Uterus (tissue), 4 donors: ENCODE measurements at places on chromosomes 12 and 14. TPM values are rescaled to one million over a fixed set of nuclear protein-coding genes. Genes with fewer than 3 reads are reported as not detected.

DTX1 gene
- 2.4 TPM for total RNA-seq

RNASE12 gene
- total RNA-seq: not detected

CCDC197 gene
- not detected for total RNA-seq

YAF2 gene
- 69.7 TPM for total RNA-seq

PYGL gene
- 44.4 TPM for total RNA-seq

C12orf60 gene
- total RNA-seq: 1.1 TPM

DNA sequence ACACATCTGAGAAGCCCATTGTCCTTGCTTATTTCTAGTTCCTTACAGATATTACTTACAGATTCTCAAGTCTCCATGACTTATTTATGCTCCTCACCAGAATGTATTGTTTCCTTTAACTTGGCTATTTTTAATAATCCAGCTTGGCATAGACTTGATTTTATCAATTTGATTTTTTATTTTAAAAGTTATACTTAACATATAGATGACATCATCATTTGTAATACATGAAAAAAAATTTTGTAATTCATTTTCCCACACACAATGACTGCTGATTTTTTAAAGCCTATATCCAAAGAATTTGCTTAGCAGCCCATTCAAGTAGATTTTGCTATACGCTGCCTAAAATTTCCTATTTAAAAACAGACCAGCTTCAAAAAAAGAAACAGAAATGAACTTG, 39.8 kb downstream of the PTPRR start:
- DNase-seq: no peak

DNA sequence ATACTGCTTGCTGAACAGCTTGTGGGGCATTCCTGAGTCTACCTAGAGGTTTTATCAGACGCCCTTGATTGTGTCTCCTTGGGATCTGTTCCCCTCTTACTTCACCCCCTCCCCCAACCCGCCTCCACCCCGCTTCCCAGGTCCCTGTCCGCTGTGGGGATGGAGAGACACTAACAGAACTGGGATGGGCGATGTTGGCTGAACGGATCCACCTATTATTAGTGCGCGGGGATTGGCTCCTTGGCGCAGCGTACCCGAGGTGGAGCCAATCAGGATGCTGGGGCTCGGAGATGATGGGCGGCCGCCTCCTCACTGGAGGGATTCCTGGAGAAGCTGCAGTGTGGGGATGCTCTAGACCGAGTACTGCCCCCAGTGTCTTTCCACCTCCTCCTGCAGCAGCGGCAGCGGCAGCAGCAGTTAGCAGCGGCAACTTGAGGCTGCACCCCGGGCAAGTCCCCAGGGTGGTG, at the start of gene SYT1:
SYT1 (plus strand) TSS at position 372 of the 467 bp plus-strand sequence.
- peak; percentile 76 for DNase-seq

DNA sequence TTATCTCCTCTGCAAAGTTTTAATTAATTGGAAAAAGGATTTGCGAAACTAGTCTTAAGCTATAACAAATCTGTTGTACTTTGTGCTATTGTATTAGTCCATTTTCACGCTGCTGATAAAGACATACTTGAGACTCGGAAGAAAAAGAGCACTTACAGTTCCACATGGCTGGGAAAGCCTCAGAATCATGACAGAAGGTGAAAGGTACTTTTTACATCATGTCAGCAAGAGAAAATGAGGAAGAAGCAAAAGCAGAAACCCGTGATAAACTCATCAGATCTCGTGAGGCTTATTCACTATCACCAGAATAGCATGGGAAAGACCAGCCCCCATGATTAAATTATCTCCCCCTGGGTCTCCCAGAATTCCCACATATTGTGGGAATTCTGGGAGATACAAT, 118.1 kb upstream of the PRKD1 start:
- DNase-seq: no peak

DNA sequence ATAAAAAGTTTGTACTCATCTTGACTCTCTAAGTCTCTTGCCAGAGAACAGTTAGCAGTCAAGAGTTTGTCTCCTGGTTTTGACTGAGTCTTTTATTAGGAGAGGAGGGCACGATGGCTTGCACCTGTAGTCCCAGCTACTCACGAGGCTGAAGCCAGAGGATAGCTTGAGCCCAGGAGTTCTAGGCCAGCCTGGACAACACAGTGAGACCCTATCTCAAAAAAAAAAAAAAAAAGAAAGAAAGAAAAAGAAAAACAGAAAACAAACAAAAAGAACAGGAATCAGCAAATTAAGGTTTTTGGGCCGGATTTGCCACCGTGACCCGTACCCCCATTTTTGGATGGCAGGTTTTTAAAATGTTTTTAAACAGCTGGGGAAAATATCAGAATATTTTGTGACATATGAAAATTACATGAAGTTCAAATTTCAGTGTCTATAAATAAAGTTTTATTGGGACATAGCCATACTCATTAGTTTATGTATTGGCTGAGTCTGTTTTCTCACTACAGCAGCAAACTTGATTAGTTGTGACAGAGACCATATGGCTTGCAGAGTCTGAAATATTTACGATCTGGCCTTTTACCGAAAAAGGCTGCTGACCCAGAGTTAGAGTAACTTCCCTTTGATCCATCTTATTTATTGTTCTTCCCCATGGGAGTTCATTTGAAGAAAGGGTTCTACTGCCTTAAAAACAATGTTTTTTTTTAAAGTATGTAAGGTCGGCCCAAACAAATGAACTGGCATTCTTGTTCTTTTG, 31.2 kb downstream of the VEZT start:
- peak; percentile 30 for DNase-seq

DNA sequence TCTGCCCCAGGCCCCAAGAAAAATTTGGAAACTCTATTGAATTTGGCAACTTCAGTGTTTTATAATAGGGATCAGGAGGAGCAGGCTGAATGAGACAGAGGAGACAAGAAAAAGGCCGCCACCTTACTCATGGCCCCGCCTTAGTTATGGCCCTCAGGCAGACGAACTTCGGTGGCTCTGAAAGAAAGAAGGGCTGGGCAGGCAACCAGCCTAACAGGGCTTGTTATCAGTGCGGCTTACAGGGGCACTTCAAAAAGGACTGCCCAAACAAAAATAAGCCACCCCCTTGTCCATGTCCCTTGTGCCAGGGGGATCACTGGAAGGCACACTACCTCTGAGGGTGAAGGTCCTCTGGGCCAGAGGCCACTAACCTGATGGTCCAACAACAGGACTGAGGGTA, 146.3 kb upstream of the ATF7IP start:
- DNase-seq: no peak

DNA sequence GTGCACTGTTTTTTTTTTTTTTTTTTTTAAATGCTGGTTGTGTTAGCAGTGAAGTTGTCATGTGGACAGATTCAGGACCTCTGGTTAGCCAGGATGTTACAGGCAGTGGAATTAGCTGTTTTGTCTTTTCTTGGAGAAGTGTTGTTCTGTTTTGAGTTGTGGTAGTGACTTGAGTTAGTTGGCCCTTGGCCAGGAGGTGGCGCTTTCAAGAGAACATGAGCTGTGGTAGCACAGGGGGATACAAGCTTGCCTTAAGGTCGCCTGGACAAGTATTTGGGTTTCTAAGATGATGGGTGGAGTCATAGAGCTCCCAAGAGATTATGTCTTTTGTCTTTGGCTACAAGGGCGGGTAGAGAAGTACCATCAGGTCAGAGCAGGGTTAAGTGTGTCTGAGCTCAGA, 33.3 kb upstream of the CCDC198 start:
- no peak for DNase-seq

DNA sequence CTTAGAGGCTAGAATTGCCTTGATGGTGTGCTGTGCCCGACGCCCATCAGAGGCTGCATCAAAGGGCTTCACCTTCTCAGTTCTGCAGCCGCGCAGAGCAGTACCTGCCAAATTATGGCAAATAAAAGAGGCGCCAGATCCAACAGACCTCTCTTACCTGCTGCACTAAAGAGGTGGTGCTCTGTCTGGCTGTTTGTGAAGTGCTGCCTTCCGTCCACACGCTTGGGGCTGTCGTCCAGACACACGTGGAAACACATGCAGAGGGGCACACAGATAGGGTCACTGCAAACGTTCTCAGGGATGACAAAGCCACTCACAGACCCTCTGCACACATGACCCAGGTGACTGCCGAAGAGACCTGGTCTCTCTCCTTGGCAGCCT, 617.5 kb downstream of the VRK1 start:
- no peak for DNase-seq

GRCh38 chr14:35992816-35993683, 166.9 kb downstream of the BRMS1L start:
- no peak for DNase-seq

GRCh38 chr14:99479906-99480869, at the start of gene SETD3:
Gene SETD3 (minus strand): TSS chr14:99480859. CDS start chr14:99465805, 15,054 bp downstream.
- peak; percentile 51 for DNase-seq

DNA sequence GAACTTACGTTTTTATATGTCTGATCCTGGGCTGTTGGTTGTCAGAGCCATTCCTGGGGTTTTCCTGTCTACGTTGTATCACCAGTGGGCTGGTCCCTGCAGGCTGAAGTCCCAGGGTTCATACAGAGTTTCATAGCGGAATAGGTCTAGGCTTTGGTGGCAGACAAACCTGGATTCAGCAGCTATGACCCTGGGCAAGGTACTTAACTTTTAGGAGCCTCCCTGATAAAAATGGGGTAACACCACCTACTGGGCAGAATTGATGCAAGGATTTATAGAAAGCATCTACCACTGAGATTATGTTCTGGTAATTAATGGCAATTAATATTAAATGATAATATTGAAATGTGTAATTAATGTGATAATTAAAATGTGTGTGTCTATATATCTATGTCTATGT, 141.2 kb downstream of the SYNE2 start:
- DNase-seq: no peak

DNA sequence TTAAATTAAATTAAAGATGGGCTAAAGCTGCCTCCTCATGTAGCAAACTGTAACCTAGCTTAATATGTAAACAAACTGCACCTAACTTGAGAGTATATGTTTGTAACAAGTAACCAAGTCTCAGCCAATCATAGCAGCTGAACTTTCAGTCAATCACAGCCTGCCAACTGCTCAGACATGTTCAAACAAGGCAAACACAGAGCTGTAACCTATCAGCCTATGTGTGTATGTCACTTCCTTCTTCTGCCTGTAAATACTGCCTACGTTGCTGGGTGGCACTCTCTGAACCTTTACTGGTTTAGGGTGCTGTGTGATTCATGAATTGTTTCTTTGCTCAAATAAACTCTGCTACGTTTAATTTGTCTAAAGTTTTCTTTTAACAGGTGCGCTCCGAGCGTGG, 2.9 kb downstream of the SERPINA6 start:
- DNase-seq: no peak

DNA sequence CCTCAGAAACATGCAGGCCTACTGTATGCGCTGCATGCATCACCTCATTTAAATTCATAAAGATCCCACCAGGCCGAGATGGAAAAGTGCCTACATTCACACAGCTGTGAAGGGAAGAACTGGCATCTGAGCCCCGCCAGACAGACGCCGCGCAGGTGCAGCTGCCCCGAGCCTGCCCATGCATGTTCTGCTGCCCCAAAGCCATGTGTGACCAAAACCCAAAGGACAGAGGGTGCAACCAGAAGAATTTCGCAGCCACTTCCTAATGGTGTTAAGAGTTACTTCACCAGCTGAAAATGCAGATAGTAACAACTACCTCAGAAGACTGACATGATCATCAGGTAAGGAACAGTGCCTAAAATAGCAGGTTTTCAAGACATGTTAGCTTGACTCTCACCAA, 13.5 kb upstream of the KRT8 start:
- DNase-seq: no peak

DNA sequence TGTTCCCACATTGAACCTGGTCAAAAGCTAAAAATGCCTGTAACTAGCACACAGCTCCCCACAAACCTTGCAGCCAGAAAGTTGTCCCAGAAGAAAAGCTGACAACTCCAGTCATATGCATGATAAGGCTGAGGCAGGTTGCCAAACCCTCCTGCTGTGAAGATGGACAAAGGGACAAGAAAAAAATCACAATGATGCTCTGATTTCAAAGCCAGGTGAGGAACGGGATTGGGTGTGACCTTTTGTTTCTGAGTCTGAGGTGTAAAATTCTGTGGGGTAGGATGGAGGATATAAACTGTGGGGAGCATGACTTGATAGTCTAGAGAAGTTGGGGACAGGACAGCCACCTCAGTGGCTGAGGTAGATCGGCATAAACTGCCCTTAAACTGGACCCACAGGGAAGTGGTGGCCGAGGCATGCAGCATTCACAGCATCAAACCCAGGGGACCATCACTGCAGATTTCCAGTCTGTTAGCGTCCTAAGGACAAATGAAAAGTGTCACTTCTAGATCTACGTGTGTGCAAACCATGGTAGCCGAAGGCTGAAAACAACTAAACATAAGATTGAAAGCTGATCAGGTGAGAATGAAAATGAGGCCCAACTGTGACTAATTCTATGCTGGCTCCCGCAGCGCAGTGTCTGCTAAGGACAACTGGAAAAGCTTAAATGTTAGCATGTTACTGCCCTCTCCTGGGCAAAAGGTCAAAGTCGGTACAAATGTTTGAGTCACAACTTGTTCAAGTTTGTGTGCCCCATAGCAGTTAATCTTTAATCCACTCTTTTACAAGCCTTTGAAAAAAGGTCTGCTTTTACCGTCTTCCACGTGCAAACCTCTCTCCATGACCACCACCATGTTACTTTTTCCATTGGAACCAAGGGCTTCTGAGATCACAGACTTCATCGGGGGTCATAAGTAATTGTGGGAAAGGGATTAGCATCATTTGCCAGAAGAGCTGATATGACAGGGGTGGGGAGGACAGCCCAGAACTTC, 39.8 kb downstream of the GRIN2B start:
- no peak for DNase-seq

DNA sequence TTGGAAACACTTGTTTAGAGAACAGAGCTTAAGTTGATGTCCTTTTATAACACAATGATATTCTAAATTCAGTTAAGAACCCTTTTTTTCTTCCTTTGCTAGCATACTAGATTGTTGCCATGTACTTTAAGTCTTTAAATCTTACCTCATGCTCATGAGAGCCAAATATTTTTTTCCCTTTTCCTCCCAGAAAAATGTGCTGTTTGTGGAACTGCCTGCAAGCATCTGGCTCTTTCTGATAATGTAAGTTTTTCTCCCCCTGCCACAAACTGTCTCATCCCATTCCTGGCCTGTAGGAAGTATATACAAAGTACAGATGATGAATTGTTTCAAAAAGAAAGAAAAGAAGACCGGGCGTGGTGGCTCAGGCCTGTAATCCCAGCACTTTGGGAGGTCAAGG, 5.3 kb downstream of the RNF212B start:
- no peak for DNase-seq

- DNase-seq: no peak
Measured at GRCh38 chr12:115228434-115228833, 544.5 kb upstream of the TBX3 start.

- peak; percentile 82 for DNase-seq
Measured at GRCh38 chr12:57836442-57837375, 9.8 kb downstream of the CTDSP2 start.

DNA sequence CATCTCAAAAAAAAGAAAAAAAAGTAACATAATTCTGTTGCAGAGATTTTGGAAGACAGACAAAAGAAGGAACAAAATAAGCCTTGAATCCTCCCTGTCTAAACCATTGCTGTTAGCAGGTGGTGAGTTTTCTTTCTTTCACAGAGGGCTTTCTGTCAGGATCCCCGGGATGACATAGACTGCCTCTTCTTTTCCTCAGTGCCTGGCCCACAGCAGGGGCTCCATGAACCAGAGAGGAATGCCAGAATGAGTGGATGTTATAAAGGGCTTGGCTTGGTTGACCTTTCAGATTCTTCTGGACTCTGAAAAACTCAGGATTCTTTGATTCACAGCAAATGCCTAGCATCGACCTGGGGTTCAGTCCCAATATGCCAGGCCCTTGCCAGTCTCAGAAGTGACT, 45.8 kb upstream of the CORO1C start:
- no peak for DNase-seq
